NCI-H1694 treated with DMSO at 0.1 percent for 48 hours (cell line): ENCODE measurements at places on chromosomes 5 and 9.

GRCh38 chr9:21153336-21154017 lies 11.8 kb upstream of the IFNW1 start:
- DNase-seq = no peak

GRCh38 chr9:99118782-99119466 lies 14.0 kb downstream of the TGFBR1 start:
- no peak for DNase-seq

DNA sequence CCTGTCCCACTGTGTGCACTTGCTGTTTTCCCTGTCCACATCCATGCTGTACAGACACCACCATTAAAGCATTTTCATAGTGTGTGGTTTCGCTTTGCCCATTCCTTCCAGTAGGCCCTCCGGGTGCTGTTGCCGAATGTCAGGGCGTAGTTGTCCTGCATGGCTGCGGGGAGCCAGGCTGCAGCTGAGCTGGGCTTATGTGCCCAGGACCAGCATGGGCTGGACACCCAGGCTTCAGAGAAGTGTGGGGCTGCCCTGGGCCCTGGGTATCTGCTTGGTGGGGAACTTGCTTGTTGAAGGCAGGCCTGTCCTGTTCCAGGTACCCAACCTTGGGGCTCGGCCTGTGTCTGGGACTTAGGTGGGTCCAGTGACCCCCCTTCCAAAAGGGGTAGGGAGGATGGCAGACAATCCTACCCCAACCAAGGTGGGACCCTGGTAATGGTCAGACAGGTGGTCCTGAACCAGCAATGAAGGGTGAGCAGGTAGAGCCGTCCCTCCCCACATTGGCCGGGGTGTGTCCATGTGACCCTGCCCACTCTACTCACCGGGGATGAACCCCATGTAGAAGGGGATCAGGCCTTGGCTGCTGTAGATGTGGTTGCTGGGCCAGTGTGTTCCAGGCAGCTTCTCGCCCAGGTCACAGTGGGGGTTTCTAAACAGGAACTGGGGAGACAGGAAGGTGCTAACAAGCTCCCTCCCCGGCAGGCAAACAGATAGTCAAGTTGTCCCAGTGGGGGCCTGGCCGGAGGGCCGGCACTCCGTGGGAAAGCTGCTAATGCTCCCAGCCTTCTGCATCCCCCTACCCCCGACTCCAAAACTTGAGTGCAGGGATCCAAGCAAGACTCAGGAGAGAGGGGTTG lies 2.8 kb downstream of the TUBB4B start:
- no peak for DNase-seq

DNA sequence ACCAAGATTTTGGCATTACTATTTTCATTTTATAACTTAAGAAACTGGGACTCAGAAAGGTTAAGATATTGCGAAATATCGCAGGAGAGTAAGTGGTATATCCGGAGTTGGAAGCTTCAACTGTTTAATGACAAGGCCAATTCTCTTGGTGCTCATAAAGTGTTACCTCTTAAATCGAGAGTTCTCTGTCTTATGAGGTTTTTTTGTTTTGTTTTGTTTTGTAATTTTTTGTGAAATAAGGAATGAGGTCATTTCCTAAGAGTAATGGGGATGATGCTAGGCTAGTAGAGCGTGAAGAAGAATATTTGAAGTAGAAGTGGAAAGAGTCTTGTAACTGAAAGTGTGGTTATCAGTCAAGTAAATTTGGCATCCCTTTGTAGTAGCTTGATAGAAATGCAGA lies 183.2 kb upstream of the DAB2 start:
- no peak for DNase-seq

- DNase-seq = no peak
Observed at GRCh38 chr9:892123-892522, 50.6 kb downstream of the DMRT1 start.

GRCh38 chr5:16531063-16531648 lies 65.6 kb upstream of the ZNF622 start:
- DNase-seq = no peak

GRCh38 chr5:160802592-160802991 lies 49.4 kb downstream of the ATP10B start:
- DNase-seq = peak; percentile 7

- DNase-seq = no peak
Observed at GRCh38 chr9:87068177-87068840, 121.0 kb upstream of the GAS1 start.

DNA sequence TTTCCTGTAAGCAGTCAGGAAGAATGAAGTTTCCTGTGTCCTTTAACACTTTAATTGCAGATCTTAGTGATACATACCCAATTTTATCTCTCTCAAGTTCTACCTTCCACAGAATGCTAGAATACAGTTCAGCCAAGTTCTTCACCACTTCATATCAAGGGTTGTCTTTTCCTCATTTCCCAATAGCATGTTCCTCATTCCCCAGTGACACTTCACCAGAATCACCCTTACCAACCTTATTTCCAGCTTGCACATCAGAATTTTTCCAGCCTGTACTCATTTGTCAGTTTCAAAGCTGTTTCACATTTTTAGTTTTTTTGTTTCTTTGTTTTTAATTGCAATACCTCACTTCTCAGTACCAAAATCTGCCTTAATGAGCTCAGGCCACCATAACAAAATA lies 126.1 kb downstream of the ESM1 start:
- no peak for DNase-seq

DNA sequence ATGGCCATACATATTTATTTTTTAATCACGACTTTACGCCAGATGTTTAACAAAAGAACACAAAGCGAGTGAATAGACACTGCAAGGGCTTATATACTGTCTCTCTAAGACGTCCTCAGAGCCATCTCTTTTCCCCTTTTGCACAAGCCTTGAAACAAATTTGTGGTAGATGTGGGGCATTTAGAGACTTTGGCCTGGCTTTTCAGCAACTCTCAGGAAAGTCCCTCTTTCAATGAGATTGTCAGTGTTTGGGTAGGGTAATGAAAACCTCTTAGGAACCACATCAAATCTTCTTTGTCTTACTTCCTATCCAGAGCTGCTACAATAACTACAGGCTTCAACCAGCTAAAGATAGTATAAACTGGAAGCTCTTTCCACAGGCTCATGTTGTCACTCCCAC lies 380.0 kb downstream of the ANXA1 start:
- no peak for DNase-seq

- DNase-seq = no peak
Observed at GRCh38 chr5:133472829-133473228, 139.5 kb downstream of the FSTL4 start.

DNA sequence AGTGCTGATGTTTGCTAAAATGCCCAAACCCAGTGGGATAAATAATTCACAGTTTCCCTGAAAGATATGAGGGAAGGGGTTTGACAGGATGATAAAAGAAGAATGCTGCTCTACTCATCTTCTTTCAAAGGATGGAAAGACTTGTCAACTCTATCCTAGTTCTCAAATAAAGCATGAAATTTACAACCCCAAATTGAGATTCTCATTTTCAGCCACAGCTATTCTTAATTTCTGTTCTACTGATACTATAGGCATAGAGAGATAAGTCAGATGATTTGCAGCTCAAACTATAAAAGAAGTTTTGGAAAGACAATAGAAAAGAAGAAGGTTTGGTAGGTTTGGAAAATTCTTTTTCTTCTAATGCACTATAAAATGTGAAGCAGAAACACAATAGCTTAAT lies 542.6 kb downstream of the CSNK1G3 start:
- no peak for DNase-seq

DNA sequence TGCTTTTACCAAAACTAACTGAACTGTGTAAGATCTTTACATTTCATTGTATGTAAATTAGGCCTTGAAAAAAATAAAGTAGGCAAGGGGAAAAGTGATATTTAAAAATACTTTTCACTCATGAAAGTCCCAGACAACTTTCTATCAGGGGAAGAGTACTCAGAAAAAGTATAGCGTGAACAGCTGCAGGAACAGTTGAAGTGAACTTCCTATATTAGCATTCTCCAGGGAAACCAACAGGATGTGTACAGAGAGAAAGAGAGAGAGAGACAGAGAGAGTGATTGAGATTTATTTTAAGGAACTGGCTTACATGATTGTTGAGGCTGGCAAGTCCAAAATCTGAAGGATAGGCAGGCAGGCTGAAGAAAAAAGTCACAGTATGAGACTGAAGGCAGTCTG lies 42.0 kb downstream of the ERMP1 start:
- no peak for DNase-seq

GRCh38 chr5:74028406-74028805 lies 402.4 kb downstream of the ARHGEF28 start:
- no peak for DNase-seq

DNA sequence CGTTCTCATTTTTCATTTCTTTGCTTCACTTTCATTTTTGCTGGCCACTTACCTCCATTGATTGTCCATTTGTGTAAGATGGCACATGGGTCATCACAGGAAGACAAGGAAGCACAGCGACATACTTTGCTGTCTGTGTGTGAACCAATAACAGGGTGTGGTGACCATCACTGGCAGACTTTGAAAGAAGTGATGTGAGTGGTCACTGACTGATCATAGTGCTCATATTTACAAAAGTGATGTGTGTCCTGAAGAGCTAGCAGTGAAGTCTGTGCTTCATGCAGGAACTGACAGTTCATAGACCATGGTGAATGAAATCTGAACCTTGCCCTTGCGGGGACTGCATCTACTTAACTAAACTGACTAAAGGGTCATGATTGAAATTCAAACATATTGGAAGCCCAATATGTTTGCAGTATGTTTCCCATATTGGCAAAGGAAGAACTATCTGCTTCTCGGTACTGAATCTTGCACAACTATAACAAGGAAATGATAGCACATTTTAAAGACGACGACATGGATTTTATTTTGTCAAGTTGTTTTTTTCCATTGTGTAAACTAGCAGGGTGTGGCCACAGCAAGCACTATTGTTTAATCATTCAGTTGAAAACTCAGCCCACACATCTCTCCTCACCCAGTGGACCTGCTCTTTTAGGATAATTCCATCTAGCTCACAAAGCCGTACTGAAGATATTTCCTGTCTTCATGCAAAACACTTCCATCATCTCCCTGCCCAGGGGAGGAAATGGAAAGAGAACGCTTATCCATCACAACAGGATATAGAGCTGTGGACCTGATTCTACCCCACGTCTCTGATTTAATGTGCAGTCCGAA lies 232.0 kb upstream of the ANKRD55 start:
- no peak for DNase-seq
